ENCODE measurements at places on chromosomes 11 and 22. TPM values are rescaled to one million over a fixed set of nuclear protein-coding genes. Genes with fewer than 3 reads are reported as not detected.

SLC25A18 gene
- not detected for total RNA-seq

CCT8L2 gene
- not detected for total RNA-seq

AIP gene
- 46.5 TPM for total RNA-seq

B4GALNT4 gene
- total RNA-seq, result 9.6 TPM

NCR3LG1 gene
- 8.1 TPM for total RNA-seq

UBE4A gene
- total RNA-seq, result 40.2 TPM

WBP2NL gene
- not detected for total RNA-seq

APOA4 gene
- not detected for total RNA-seq

UPK2 gene
- total RNA-seq, result not detected

HORMAD2 gene
- not detected for total RNA-seq

ATG16L2 gene
- total RNA-seq, result 24.7 TPM

PNPLA5 gene
- total RNA-seq, result not detected

TSGA10IP gene
- total RNA-seq, result not detected

PDE3B gene
- 1.9 TPM for total RNA-seq

KCNJ1 gene
- not detected for total RNA-seq

FREY1 gene
- 1.4 TPM for total RNA-seq

TTLL8 gene
- total RNA-seq, result not detected

SOX10 gene
- total RNA-seq, result not detected

FAM181B gene
- total RNA-seq, result not detected

ASPHD2 gene
- 5.5 TPM for total RNA-seq

TREH gene
- total RNA-seq, result not detected

ARHGEF17 gene
- 80.6 TPM for total RNA-seq

DNAJC4 gene
- total RNA-seq, result 23.5 TPM

LINC01488 gene
- not detected for total RNA-seq

MMP1 gene
- total RNA-seq, result 1,684 TPM

KCNQ1 gene
- 0.09 TPM for total RNA-seq

LRRC51 gene
- 3.8 TPM for total RNA-seq

TSSK2 gene
- total RNA-seq, result not detected

MYOD1 gene
- not detected for total RNA-seq

C22orf31 gene
- total RNA-seq, result not detected

ART5 gene
- total RNA-seq, result not detected

RIN1 gene
- total RNA-seq, result 10.2 TPM

LYVE1 gene
- 7.6 TPM for total RNA-seq

LUZP2 gene
- total RNA-seq, result 0.07 TPM

C1QTNF5 gene
- 126 TPM for total RNA-seq

RAB36 gene
- 2.6 TPM for total RNA-seq
